DMS79 (cell line): ENCODE measurements at places on chromosomes 1 and 21.

DNA sequence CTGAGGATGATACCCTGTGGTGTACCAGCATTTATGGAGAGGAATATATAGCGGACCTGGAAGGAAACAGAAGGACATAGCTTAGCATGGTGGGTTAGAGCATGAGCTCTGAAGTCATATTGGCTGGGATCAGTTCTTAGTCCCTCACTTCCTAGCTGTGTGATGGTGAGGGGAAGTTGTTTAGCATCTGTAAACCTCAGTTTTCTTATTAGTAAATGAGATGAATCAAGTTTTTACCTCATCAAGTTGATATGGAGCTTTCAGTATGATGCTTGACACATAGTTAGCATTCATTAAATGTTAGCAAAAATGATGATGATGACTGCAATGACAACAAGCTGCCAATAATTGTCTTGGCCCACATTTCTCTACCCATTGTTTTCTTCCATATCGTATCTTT lies 84.8 kb downstream of the NEK7 start:
- DNase-seq, result no peak

DNA sequence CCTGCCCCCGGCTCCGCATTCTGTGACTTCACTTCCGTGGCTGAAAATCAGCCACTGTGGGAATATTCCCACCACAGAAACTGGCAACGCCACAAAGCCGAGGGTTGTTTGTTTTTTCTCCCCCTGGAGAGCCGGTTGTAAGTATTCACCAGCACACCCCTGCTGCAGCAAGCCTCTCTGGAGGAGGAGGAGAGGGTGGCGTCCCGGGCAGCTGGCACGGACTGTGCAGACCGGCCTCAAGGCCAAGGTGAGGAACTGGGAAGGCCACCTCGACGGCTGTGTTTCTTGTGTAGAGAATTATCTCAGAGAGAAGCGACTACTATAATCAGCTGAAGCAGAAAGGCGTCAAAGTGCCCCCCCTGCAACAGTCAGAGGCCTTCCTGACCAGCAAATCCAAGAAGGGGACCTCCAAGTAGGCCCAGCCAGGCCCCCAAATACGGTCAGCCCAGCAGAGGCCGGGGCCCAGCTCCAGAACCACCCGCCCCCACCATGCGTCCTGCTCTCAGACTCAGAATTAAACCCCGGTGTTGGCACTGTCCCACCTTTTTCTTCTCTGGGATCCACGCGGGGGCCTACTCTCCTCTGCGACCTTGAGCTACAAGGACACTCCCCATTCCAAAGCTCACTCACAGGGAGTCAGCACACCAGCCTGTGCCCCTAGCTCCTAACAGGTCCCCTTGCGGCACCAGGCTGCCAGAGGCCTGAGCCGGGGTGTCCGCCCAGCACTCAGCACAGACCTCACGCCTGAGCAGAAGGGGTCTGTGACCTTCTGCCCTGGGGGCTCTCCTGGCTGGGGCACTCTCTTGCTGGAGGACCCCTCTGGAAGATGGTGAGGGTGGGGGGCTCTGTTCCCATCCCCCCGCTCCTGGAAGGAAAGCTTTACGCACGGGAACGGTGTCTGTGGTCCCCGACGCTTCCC lies 1.2 kb upstream of the SMIM1 start:
- no peak for DNase-seq

GRCh38 chr1:115458426-115459114 lies 120.5 kb upstream of the NGF start:
- DNase-seq, result peak; percentile 55

- DNase-seq, result no peak
These were observed 114.9 kb downstream of the HUNK start for GRCh38 chr21:31987696-31988095.

GRCh38 chr1:62906428-62906886 lies 122.5 kb downstream of the ATG4C start:
- no peak for DNase-seq

GRCh38 chr1:227808566-227808965 lies 6.9 kb upstream of the PRSS38 start:
- DNase-seq, result no peak

DNA sequence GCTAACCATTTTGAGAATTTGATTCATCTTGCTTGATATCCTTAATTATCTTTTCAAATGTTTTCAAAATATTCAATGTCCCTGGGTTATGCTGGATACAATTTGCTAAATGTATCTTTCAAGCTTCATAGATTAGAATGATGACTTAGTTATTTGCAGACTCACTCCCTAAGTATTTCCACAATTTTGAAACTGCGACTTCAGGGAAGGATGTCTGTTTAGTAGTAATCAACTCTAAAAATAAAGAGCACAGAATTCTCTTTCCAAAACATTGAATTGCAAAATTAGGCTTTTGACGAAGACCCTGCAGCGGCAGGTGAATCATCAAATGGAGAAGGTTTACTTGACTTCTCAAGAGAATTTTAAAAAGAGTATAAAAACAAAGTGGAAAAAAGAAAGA lies 14.2 kb downstream of the RGS1 start:
- DNase-seq, result no peak

- DNase-seq, result no peak
These were observed 68.7 kb upstream of the FAM3B start for GRCh38 chr21:41247561-41248545.

GRCh38 chr1:74161497-74161896 lies 36.5 kb downstream of the LRRIQ3 start:
- no peak for DNase-seq

- DNase-seq, result no peak
These were observed 5.9 kb downstream of the TTC39A start for GRCh38 chr1:51324251-51325010.

DNA sequence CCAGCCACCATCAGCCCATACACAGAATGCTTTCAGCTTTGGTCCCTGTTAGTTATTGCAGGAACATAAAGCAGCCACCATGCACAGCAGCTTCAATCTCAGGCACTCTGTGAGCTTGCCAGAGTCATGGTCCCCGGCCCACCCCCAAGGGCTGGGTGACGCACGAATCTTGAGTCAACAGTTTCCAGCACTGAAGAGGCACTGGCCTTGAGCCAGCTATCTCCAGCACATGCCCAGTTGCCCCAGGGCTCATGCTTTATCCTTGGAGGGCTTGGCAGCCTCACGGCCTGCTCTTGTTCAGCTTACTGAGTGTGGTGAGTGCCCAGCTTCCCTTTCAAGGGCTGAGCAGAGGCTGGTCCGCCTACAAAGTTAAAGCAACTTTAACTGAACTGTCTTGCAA lies 200.7 kb upstream of the RAB4A start:
- DNase-seq, result peak; percentile 95
